ENCODE measurements at places on chromosomes 16 and 17. TPM values are rescaled to one million over a fixed set of nuclear protein-coding genes. Genes with fewer than 3 reads are reported as not detected.

The SLC35G3 gene
- not detected for total RNA-seq

DNA sequence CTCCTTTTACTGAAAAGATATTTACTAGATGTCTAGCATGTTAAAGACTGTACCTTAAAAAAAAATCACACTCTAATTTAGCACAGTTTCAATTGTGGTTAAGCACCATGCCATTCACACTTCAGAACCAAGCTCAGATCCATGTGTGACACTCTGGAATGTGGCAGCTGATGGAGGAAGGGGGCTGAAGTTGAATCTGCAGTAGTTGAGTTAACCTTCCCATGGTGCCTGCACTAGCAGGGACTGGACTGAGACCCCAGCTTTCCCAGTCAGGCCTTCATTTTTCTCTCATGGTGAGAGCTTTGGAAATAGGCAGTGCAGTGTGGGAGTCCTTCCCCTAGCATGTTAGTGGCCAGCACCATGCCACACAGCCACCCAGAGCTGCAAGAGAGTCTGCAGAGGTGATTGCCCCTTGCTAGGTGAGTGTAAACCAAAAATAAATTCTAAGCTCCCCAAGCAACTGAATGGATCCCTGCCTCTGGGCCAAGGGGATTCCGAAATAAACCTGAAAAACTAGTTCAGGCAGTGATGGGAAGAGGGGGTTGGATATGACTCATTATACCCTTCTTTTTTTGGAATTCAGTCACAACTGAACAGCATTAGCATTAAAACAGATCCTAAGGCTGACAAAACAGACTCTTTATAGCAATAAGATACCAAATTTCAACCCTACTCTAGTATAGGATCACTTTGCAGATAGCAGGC, 208.5 kb downstream of the WWOX start:
- DNase-seq, result no peak
- no peak overlapping the region for H3K4me3 ChIP-seq
- H3K27me3 ChIP-seq, result no peaks in the 10 kb centered on the region
- no peaks in the 10 kb centered on the region for H3K4me1 ChIP-seq
- no peaks in the 10 kb centered on the region for H3K36me3 ChIP-seq
- no peak overlapping the region for H3K27ac ChIP-seq

The ESRP2 gene
- 0.17 TPM for total RNA-seq

The DLG4 gene
- 12.6 TPM for total RNA-seq

- peak overlapping the region; percentile 92 for H3K4me3 ChIP-seq
- peak overlapping the region; percentile 89 for H3K27ac ChIP-seq
- H3K27me3 ChIP-seq, result no peaks in the 10 kb centered on the region
- H3K36me3 ChIP-seq, result no peaks in the 10 kb centered on the region
- DNase-seq, result no peak
These were observed 633 bp downstream of the CDR2 start for GRCh38 chr16:22373662-22374310.

DNA sequence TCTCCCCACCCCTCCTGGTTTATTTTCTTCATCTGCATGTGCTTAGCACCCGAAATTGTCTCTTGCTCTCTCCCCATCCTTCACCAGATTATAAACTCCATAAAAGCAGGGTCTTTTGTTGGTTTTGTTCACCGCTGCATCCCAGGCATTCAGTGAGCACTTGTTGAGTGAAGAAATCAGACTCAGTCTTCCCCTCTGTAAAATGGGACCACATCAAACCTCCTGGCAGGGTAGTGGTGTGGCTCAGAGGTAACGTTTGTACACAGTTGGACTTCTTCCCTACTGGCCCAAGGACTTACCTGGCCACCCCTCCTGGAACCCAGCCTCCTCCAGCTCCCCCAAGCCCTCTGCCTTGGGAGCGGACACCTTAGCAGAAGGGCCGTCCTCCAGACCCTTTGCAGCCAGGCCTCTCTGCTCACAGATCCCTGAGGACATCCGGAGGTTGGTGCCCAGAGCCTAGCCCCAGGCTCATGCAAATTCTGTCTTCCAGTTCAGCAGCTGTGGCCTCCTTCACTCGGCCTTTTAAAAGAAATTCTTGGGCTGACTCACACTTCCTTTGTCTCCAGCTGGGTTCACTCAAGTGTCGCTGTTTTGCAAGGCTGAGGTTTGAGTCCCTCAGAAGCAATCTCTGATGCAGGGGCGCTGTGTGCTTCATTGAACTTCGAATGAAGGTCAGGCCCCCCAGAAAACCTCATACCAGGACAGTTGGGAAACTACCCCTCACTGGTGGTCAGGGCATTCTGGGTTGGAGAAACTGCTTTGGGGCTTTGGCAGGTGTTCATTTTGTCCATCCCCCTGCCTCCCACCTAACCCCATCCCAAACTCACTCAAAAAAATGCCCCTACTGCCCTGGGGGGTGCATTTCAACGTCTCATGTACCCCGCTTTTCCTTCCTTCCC, 16.8 kb upstream of the RMI2 start:
- peak overlapping the region; percentile 64 for H3K27ac ChIP-seq
- no peaks in the 10 kb centered on the region for H3K27me3 ChIP-seq
- H3K36me3 ChIP-seq, result no peaks in the 10 kb centered on the region

DNA sequence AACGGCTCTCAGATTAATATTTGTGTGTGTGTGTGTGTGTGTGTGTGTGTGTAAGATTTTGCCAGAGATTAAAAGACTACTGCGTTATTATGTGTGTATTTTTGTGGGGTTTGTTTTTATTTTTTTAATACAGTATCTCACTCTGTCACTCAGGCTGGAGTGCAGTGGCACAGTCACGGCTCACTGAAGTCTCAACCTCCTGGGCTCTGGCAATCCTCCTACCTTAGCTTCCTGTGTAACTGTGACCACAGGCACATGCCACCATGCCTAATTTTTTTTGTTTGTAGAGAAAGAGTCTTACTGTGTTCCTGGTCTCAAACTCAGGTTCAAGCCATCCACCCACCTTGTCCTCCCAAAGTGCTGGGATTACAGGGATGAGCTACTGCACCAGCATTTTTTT, 87.2 kb downstream of the CYB561 start:
- H3K36me3 ChIP-seq, result peaks cover 2% of the 10 kb centered on the region
- no peak for DNase-seq
- H3K27me3 ChIP-seq, result no peaks in the 10 kb centered on the region
- no peak overlapping the region for H3K4me3 ChIP-seq
- H3K27ac ChIP-seq, result no peak overlapping the region
- H3K4me1 ChIP-seq, result peaks cover 17% of the 10 kb centered on the region

- no peaks in the 10 kb centered on the region for H3K4me1 ChIP-seq
- H3K27me3 ChIP-seq, result no peaks in the 10 kb centered on the region
- no peak overlapping the region for H3K4me3 ChIP-seq
- no peaks in the 10 kb centered on the region for H3K36me3 ChIP-seq
These were observed 5.3 kb upstream of the TAOK1 start for GRCh38 chr17:29384901-29385300.
